Chondrocyte (in vitro differentiated cells): ENCODE measurements at places on chromosomes 5 and 9. TPM values are rescaled to one million over a fixed set of nuclear protein-coding genes. Genes with fewer than 3 reads are reported as not detected.

DNA sequence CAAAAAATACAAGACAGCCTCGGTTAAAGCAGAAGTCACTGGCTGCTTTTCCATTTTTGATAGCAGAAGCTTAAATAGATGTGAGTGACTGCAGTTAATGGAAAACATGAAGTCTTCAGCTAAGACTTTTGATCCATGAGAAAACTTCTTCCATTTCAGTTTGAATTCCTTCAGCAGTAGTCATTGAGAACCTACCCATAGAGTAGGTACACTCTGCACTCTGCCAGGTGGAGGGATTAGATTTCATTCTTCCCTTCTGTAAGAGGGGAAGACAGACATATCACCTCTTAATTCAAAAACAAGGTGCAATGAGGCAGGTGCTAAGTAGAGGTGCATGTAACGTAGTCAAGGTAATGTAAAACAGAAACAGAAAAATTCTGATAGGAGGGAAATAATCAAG, 26.7 kb upstream of the XPA start:
- DNase-seq = no peak

- no peak for DNase-seq
Observed at GRCh38 chr5:37668524-37669047, 171.3 kb downstream of the GDNF start.

- no peak for DNase-seq
Observed at GRCh38 chr5:16922430-16922829, 13.7 kb downstream of the MYO10 start.

BTNL8 gene
- not detected in 3 replicates for total RNA-seq

ADAMTS2 gene
- 17.9 to 93.2 TPM (median 91.2 TPM) in 3 replicates for total RNA-seq
